ENCODE measurements at places on chromosomes 5 and 9.

- no peak for DNase-seq
These were observed 97.5 kb downstream of the DMXL1 start for GRCh38 chr5:119168401-119168800.

- no peak for DNase-seq
These were observed 148.7 kb downstream of the ACTL7B start for GRCh38 chr9:108707120-108707519.

DNA sequence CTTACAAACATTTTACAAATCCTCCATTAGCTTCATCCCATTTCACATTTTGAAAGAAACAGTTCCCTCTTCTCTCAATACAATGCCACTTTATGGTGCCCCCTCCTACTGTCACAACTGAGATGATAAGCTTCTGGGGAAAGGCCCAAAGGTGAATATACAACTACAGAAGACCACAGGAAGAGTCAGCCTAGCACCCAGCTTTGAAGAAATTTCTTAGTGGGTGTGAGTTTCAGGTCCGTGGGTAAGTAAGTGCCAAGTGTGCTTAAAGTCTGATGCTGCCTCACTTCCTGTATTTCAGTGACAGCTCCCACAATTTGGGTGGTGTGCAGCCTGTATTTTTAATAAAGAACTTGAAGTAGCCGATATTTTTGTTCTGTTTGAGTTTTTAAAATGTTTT lies 68.1 kb downstream of the ARHGEF28 start:
- DNase-seq, result no peak

DNA sequence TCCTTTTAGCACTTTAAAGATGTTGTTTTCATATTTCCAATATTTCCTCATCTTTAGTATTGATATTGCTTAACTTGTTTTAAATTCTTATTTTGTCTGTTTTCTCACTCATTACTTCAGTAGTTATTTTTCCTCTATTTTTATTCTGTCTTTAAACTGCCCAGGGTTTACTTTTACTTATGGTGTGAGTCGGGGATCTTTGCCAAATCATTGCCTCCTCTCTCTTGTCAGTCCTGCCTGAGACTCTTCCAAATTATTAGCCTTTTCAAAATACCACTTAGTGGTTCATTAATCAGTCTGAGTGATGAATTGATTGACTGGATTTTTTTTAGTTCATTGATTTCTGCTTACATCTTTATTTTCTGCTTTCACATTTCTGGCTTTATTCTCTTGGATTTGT lies 72.9 kb downstream of the SH3GL2 start:
- no peak for DNase-seq

GRCh38 chr9:133023117-133023890 lies 7.5 kb upstream of the GTF3C5 start:
- peak; percentile 76 for DNase-seq

DNA sequence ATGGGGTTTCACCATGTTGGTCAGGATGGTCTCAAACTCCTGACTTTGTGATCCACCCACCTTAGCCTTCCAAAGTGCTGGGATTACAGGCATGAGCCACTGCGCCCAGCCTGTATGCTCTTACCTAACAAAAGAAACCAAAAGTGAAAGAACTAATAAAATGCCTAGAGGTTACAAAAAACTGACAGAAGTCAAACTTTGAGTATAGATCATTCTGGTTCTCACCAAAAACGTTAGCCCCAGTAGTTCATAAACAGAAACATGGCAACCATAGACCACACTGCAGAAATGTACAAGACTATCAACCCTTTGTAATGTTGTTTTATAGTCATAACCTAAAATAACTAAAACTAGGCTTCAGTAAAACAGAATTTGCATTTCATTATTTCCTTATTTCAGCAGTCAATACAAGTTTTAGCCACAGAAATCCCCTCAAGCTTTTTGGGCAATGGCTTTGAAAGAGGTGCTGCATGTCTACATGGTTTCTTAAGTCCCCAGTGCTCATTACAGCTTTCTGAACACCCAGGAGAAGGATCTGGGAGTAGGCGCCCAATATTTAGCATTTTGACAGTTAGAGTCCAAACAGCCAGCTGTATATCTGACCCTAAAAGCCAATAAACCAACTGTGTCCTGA lies 72.5 kb downstream of the EPB41L4A start:
- no peak for DNase-seq

GRCh38 chr9:16921855-16922254 lies 51.4 kb upstream of the BNC2 start:
- no peak for DNase-seq

DNA sequence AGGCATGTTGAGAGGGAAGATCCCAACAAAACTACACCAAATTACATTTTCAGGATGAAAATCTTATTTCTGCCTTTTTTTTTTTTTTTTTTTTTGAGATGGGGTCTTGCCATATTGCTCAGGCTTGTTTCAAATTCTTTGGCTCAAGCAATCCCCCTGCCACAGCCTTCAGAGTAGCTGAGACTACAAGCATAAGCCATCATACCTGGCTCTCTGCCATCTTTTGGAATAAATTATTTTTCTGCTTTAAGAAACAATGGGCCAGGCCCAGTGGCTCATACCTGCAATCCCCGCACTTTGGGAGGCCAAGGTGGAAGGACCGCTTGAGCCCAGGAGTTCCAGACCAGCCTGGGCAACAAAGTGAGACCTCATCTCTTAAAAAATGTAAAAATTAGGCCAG lies 14.3 kb downstream of the AFF4 start:
- no peak for DNase-seq

DNA sequence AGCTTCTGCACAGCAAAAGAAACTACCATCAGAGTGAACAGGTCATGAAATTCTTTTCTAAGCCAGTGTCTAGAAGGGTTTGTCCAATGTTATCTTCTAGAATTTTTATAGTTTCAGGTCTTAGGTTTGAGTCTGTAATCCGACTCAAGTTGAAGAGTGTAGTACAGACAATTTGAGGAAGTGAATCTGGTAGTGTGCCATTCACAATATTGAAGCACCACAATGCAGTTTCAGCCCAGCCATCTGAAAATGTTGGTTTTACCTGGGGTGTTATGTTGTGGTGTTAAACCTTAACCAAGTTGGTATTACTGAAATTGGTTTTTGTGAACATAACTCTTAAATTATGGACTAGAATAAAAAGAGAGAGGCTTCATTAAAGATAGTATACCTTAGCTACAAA lies 77.2 kb downstream of the ADAMTS16 start:
- DNase-seq, result no peak

DNA sequence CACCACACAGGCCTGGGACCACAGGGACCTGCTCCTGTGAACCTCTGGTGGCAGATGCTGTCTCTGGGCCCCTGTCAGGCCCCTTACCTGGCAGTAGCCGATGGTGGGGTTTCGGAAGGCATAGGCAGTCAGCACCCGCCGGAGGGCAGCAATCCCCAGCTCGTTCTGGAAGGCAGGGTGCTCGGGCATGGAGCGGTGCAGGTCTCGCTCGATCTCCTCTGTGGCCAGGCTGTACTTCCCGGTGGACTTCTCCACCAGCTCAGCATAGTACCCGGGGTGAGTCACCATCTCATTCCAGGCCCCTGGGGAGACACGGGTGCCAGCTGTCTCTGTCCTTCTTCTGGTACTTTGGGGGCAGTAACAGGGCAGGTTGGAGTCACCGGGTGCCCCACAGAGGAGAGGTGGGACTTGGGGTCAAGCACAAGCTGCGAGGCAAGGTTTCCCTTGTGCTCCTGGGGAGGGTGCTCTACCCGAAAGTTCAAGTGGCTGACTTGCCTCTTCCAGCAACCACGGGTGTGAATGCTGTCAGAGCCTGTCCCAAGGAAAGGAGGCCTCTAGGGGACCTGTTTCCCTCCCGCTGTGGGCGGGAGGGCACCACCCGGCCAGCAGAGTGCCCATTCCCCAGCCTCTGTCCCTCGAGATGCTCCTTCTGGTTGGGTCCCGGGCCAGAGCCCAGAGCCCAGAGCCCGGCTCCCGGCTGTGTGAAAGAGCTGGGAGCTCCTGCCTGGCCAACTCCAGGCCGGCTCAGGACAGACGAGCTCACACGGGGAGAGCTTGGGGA lies 19.8 kb upstream of the MRNIP start:
- no peak for DNase-seq

DNA sequence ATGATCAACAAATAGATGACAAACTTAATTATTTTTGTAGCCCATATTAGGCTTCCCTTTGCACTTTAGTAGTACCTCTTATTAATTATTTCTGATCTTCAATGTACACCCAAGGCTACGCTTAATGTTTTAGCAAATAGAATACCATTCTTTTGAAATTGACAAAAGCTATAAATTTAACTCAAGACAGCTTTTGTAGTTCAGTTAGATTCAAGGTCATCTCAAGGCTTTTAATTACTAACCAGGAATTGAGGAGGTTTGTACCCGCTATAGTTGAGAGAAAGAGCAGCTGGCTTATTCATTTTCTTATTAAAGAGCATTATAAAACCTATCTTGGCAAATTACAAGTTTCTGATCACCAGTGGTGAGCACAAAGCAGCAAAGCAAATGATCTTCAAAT lies 15.1 kb downstream of the NR6A1 start:
- DNase-seq, result no peak

- DNase-seq, result no peak
These were observed 41.9 kb downstream of the NACC2 start for GRCh38 chr9:136052991-136053756.

GRCh38 chr5:132667761-132668705 lies 5.8 kb upstream of the IL4 start:
- no peak for DNase-seq

DNA sequence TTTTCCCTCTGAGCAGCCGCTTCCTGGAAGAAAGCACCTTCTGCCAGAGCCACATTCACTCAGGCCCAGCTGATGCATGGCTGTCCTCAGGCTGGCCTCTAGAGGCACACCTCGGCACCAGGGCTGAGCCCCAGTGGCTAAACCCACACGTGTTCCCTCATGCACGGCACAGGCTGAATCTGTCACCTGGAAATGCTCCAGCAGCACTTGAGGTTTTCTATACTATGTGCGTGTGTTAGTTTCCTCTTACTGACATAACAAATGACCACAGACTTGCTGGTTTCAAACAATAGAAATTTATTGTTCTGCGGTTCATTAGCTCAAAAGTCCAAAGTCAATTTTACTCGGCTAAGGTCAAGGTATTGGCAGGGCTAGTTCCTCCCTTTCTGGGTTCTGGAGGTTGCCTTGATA lies 141.4 kb downstream of the LRRC70 start:
- DNase-seq, result peak; percentile 27

- DNase-seq, result peak; percentile 58
These were observed 17.0 kb downstream of the GRXCR2 start for GRCh38 chr5:145855763-145856267.

- DNase-seq, result no peak
These were observed 43.4 kb upstream of the TRIM32 start for GRCh38 chr9:116643691-116644090.

GRCh38 chr5:7638456-7638855 lies 212.5 kb downstream of the CFAP90 start:
- no peak for DNase-seq

- peak; percentile 37 for DNase-seq
These were observed 26.2 kb upstream of the TNIP1 start for GRCh38 chr5:151107084-151107483.

GRCh38 chr5:109155625-109156024 lies 254.1 kb downstream of the PJA2 start:
- peak; percentile 29 for DNase-seq

GRCh38 chr9:626596-626995 lies 214.9 kb upstream of the DMRT1 start:
- DNase-seq, result peak; percentile 27

GRCh38 chr9:93431539-93432105 lies 19.9 kb upstream of the FAM120A start:
- no peak for DNase-seq

DNA sequence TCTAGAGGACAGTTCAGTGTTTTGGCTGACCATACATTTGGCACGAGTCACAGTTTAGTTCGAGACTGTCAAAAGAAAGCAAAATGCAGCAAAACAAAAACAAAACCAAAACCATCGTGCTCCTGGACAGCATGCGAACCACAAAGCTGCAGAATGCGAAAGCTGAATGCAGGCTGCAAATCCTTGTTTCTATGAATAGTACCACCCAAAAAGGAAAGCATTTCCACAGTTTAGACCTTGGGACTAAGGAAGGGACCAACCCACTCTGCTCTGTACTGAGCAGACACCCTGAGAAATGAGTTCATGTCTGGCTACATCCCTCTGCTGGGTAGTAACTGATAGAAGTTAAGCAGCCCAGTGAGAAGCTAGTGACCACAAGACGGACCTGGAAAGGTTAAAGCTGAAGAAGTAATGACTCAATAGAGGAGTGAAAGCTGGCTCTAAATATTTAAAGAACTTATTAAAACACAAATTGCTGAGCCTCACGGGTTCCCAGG lies 3.9 kb downstream of the GCNT4 start:
- DNase-seq, result no peak

DNA sequence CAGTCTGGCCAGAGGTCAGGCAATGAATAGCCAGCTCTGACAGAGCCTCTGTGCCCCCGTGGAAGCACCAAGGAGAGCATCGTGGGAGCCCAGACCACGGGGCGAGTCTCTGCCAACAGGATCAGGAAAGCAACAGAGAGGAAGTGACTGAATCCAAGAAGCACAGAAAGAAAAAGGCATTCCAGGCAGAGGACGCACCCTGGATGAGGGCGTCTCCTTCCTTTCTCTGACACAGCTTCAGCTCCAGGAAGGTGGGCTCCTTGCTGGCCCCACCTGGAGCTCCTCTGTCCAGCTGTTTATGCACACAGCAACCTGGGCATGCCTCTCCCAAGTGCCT lies 16.6 kb downstream of the HK3 start:
- DNase-seq, result no peak

DNA sequence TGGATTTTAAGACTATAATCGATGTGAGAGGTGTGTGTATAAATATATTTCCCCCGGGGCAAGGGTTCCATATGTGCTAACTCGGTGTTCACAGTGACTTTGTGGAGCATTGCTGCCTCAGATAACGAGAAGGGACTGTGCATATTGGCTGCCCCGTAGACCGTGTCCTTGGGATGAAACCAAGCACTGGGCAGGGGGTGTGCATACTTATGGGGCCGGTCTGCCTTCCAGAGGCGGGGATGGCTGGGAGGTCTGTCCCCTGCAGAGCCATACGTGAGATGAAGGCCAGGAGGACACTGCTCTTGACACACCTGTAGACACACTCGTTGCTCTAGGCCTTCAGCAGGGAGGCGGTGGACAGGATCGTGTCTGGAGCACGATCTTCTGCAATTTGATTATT lies 56.0 kb upstream of the ZNF354A start:
- DNase-seq, result no peak

DNA sequence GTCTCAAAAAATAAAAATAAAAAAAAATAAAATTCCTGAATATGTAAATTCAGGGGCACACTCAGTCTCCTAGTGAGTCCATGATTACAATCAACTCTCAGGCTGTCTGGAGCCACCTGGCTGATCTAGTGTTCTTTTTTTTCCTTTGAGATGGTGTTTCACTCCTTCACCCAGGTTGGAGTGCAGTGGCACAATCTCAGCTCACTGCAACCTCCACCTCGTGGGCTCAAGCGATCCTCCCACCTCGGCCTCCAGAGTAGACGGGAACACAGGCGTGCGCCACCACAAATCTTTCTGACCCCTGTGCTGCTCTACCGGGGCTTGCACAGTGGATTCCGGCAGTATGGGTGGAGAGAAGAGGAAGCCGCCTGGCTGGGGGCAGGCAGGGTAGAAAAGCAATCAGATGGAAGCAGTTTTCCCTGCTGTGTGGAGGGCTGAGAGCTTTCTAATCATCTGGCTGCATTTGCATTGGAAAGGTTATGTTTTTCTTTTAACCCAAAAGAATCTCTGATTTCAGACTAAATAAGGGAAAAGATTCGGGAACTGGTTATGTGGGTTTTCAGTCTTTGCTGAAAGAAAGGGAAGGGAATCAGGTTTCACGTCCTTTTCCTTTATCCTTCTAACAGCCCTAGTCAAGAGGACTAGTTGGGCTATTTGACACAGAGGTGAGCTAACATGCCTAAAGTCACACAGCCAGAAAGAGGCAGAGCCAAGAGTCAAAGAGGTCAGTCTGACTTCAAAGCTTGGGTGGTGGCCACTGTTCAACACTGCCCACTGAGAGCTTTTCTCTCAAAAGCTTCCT lies 26.3 kb upstream of the CORO2A start:
- no peak for DNase-seq

Measured in hematopoietic multipotent progenitor cell treated with erythropoietin and hydrocortisone succinate and interleukin-3 and kit ligand, for 8 days (in vitro differentiated cells).